NCI-H2081 treated with DMSO at 0.1 percent for 48 hours (cell line): ENCODE measurements at places on chromosomes 1 and 21.

- DNase-seq, result no peak
Measured at GRCh38 chr1:154614901-154615300, 6.9 kb upstream of the ADAR start.

DNA sequence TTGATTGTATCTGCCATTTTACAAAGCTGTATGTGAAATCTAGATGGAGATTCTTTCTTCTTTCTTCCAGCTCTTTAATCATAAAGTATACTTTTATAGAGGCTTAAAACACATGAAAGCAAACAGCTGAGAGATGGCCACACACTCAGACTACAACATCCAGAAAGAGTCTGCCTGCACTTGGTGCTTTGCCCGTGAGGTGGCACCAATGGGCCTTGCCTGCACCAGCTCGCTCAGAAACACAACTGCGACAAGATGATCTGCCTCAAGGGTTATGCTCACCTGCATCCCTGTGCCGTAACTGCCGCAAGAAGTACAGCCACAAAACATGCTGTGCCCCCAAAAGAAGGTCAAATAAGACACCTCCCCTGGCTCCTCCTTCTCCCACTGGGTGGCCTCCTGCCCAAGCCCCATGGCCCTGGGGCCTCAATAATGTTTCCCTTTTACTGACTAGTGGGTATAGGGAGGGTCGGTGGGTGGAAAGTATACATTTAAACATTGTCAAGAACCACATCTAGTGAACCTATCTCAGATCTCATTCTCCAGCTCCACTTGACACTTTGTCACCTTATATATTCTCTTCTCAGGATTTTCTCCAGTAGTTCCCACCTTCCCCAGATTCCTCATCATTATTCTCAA is 66.7 kb upstream of the ANGPTL3 start:
- no peak for DNase-seq

DNA sequence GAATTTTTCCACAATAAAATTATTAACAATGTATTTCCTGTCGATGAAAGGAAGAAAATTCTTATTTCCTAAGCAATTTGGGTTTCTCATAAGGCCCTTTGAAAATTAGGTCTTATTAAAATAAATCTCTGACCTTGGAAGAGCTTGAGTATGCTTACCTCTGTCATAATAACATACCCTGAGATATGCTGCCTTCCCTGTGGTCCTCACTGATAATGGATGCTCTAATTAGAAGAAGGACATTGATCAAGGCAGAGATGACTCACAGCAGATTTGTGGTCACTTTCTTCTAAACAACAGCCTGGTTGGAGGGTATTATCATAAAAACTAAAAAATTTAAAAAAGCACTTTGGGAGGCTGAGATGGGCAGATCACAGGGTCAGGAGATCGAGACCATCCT is 217.8 kb downstream of the GRIK1 start:
- DNase-seq, result no peak

GRCh38 chr1:21651214-21652042 is 17.7 kb downstream of the RAP1GAP start:
- DNase-seq, result no peak

DNA sequence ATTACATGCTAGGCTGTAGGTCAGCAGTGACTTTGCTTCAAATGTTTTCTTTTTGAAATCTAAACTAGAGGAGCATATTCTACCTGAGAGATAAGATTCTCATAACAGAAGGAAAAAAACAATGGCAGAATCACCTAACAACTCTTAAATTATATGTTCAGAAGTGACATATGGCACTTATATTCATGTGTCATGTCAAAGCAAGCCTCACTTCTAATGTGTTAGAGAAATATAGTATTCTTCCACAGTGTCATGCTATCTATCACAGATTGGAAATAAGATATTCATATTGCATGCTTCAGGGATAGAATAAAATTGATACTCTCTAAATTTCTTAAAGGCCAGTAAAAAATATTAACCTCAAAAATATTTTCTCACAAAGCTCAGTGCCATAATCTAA is 874.6 kb upstream of the PRMT6 start:
- DNase-seq, result no peak
